ENCODE measurements at places on chromosomes 3 and 15.

GRCh38 chr3:100136921-100137320 is 22.6 kb upstream of the FILIP1L start:
- peak; percentile 40 for DNase-seq

DNA sequence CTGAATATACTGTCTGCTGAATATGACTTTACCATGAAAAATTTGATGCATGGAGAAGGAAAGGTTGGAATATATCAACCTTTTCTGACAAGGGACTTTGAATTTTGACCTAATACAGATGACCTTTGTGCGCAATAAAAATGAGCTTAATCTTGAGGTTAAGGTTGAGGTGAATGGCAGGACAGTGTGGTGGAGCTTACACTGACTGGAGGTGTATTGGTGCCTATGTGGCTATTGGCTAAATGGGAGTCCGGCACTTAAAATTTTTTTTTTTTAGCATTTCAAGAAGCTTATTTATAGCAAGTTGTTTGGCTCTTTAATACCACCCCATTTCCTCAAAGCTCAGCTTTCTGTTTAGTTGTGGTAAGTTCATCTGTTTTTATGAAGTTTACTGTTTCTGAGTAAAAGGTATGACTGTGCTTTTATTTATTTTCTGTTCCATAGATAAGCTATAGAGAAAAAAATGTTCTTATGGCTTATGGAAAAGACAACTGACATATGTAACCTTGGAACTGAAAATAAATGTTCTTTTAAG is 15.2 kb downstream of the CDIN1 start:
- no peak for DNase-seq

- DNase-seq: peak; percentile 45
Observed at GRCh38 chr3:151316267-151316991, at the start of gene GPR87. GPR87 (minus strand) TSS chr3:151316820; CDS start chr3:151300100, 16,720 bp downstream.

GRCh38 chr15:62850318-62850717 is 192.2 kb upstream of the TPM1 start:
- DNase-seq: no peak

DNA sequence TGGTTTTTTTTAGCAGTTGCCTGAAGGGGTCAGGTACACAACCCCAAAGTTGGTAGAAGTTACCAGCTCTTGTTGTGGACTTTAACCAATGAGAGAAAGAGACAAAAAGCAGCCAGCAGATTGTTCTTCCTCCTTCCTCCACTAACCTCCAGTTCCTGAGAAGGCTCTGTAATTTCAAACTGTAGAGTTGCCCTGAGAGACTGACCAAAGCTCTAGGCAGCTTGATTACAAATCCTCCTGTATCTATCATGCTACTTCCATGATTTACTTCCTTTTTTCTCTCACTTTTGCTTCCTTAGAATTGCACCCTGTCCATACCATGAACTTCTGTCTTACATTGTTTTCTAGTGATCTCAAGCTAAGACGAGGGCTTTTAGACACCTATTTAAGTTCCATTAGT is 29.2 kb downstream of the NSUN3 start:
- no peak for DNase-seq

DNA sequence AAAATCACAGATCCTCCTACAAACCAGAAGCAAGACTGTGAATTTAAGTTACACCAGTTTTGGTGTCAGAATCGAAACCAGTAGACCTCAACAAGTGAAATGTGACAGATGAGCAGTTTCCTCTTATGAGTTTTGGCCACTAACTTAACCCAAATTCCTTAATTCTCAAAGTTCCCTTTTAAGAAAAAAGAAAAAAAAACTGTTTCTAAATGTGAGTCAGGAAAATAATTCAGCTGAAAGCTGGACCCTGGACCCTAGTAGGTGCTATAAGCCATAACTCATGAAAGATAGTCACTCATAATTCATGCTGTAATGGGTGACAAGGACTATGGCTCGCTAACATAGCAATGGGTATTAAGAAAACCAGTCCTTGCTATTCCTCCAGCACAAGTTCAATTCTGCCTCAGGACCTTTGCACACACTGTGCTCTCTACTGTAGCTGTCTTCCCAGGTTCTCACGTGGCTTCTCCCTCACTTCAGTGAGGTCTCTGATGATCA is 9.0 kb upstream of the THRB start:
- DNase-seq: no peak
